ENCODE measurements at places on chromosomes 1 and 21.

DNA sequence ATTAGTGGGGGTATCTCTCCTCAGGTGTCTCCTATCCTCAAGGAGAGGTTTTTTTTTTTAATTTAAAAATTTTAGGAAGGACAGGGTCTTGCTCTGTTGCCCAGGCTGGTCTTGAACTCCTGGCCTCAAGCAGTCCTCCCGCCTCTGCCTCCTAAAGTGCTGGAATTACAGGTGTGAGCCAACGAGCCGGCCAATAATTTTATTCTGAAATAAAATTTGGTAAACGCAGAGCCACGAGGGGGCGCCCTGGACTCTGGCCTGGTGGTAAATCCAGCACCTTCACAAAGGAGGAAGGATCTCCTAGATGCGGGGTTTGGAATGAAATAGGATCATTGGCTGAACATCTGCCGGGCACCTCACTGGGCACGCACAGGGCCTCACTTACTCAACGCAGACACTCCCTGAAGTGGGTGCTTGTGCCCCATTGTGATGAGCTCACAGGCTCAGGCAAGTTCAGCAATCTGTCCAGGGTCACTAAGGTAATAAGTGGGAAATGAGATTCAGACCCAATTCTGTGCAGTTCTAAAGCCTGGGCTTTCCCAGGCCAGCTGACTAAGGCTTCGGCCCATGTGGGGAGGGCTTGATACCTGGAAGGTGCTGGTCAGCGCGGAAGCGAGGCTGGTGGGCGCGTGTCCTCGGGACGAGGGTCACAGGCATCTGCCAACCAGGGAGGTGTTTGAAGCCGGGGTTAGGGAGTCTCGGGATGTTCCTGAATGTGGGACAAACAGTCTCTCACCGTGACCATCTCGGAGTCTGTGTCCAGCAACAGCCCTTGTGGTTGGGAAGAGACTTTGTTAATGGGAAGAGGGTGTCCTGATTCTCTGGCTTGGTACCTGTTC lies 32.7 kb upstream of the ETV3 start:
- DNase-seq, result peak; percentile 20

DNA sequence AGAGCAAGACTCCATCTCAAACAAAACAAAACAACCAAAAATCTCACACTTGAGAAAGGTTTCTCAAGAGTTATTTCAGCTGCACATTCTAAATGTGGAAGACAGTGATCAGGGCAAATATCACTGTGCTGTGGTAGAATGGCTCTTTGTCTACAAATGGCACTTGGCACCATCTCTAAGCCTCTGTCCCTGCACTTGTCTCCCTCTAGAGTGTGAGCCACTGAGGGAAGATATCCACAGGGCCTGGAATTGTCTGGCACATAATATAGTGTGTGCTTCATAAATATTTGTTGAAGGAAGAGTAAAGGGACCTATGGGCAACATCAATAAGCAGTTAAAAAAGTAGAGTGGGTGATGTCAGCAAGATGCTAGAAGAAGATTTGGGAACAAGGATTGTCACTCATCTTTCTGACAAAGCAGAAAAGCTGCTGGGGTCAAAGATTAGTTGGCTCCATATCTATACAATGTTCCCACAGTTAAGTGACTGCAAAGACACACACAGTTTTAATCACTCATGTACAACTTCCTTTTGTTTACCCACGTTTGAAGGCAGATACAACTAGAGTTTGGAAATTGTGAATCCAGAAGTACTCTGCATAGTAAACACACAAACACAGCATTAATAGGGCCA lies 19.1 kb downstream of the CD101 start:
- no peak for DNase-seq

GRCh38 chr1:40877698-40878097 lies 15.5 kb upstream of the CITED4 start:
- no peak for DNase-seq

- no peak for DNase-seq
Measured at GRCh38 chr1:54253480-54253879, 53.5 kb downstream of the MRPL37 start.

- no peak for DNase-seq
Measured at GRCh38 chr1:205317311-205317917, 4.1 kb downstream of the NUAK2 start.

DNA sequence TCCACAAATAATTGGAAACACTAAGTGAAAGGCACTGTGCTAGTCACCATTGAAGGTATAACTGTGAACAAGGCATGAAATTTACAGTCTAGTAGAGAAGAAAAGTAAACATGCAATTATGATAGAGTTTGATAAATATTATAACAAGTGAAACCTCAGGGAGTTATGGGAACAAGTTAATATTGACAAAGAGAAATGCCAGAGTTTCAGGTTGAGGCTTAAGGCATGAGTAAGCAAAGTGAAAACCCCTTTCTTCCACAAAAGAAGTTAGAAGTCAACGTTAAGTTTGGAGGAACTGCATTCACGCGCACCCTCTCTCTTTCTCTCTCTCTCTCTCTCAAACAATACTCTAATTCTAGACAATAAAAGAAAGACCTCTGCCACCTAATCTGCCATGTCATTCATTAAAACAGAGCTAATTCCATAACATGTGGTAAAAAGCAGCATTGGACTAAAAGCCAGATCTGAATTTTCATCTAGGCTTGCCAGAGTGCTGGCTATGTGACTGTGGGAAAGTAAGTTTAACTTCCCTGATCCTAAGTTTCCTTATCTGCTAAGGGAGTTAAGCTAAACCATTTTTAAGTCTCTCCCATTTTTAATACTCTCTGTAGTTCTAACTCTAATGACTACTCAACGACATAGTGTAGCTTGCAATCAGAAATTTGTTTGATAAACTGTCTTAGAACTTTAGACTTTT lies 22.0 kb downstream of the SLC44A5 start:
- no peak for DNase-seq

DNA sequence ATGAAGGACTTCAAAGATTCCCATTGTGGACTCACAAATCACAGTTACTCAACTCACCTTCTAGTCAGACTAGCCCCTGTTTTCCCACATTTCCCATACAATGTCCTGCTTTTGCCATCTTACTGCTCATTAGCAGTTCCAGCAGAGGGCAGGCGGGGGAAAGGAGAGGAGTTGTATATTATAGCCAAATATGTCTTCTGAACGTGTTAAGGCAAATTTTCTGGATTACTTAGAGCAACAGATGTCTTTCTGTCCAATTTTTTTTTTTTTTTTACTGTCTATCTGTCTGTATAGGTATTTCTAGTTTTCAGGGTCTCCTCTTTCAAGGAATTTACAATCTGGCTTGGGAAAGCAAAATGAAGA lies 29.9 kb upstream of the DDAH1 start:
- no peak for DNase-seq

- no peak for DNase-seq
Measured at GRCh38 chr1:69919922-69920273, 285.5 kb downstream of the LRRC40 start.

DNA sequence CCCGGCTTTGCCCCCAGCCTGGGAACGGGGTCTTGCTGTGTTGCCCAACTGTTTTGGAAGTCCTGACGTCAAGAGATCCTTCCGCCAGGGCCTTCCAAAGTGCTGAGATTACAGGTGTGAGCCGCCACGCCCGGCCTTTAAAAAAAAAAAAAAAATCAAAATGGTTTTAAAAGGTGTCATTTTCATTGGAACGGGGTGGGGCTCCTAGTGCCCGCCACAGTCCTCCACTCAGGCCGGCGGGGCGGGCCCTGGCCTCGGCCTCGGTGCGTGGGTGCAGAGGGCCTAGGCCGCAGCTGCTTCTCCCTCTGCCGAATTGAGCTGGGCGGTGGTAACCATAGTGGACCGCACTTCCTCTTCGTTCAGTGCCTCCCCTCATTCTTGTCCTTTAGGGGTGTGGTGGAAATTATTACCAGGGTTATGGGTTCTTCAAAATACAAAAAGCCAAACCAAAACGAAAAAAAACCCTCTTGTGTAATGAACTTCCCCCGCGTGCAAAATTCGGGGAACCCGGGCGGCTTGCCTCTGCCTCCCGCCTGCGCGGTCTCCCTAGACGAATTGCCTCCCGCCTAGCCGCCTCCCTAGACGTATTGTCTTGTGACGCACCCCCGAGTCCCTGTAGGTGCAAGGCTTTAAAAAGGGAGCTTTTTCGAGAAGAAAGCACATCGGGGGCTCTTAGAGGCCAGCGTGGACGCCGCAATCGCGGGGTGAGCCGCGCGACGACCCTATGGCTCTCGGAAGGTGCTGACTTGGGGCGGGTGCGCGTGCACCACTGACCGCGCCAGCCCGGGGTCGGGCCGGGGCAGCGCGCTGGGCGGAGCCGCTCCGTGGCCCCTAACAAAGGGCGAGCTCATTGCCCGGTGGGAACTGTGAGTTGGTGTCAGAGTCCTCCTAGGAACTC lies 10.5 kb upstream of the SPEN start:
- peak; percentile 50 for DNase-seq

- DNase-seq, result no peak
Measured at GRCh38 chr1:156246781-156247459, 936 bp downstream of the PAQR6 start.

- no peak for DNase-seq
Measured at GRCh38 chr1:171472183-171472647, 13.1 kb upstream of the PRRC2C start.

DNA sequence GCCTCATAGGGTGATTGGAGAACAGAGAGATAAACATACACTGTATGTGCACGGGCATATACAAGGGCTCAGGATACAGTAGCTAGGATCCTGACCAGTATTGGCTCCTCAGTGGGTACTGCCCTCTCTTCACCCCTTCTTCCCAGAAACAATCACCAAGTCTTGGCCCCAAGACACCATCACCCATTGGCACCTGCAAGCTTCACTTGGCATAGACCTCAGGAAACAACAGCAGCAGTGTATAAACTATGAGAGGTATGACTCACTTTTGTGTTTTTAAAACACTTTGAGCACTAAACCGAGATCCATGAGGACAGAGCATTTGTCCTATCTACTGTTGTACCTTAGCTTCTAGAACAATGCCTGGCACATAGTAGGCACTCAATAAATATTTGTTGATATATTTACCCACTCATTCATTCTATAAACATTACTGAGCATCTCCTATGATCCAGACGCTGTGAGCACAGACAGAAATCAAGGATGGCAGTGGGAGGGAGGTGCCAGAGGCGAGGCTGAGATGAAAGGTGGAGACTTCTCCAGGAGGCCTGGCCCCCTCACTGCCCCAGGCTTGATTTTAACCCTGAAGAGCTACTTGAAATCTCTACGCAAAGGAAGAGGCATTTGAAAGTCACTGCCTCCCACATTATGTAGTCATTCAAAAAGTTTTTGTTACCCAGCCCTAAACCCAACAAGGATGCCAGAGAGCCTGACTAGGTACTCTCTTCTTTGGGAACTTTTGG lies 95.2 kb downstream of the CAMK2N1 start:
- DNase-seq, result no peak

DNA sequence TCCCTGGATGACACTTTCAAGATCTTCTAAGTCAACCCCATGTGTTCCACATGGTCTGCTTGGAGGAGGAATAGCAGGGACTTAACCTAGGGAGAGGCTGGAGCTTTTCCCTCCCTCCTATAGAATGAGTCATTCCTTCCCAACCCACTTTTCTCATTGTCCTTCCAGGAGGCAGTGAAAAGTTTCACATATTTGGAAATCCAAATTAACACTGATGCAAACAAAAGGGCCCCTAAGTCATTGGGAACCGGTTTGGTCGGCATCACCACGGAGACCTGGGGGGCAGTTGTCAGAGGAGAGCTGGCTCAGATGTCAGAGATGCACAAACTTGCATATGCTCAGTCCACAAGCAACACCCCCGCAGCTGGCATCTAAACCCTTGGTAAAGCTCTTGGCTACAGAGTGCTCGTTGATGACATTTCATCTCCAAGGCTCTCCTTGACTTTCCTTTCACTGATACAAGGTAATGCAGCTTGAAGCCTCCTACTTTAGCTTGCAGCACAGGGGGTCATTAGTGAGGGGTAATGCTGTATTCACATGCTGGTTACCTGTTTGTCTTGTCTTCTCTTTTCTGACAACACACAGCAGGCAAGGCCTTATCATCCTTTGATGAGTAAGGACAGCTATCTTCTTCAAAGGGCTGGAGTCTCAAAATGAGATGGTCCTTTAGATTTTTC lies 12.3 kb upstream of the LRRC8D start:
- DNase-seq, result no peak

- DNase-seq, result no peak
Measured at GRCh38 chr1:43831851-43832250, 101.8 kb upstream of the ARTN start.

DNA sequence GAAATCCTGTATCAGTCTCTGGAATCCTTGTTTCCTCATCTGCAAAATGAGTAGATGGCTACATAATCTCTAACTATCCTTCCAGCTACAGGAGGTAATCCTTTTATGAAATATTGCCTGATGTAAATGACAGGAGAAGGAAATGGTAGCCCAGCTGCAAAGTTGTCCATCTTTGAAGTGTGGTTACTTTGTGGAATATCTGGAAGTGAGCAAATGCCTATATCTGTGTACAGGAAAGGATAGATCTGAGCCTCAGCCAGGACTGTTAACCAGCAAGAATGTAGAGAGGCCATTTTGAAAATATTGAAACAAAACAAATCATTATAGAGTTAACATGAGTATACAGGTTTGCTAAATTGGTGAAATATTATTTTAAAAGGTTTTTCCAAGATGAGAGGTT lies 74.8 kb upstream of the BMP8A start:
- no peak for DNase-seq

DNA sequence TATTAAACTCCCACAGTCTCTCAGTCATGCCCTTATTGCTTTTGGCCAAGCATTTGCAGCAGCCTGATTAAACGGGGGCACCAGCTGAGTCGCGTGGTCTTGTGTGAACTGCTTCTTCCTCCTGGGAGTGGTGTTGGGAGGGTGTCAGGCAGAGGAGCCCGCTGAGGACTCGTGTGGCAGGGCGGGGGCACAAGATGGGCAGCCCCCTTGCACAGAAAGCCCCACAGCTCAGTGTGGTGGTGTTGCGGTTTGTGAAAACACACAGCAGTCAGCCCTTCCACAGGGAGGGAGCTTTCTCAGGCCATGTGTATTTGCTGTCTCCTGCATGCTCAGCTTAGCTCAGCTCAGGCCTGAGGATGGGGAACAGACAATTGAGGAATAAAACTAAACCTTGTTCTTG lies 22.4 kb downstream of the PEX14 start:
- no peak for DNase-seq

GRCh38 chr1:221334062-221334461 lies 407.8 kb downstream of the DUSP10 start:
- DNase-seq, result no peak

DNA sequence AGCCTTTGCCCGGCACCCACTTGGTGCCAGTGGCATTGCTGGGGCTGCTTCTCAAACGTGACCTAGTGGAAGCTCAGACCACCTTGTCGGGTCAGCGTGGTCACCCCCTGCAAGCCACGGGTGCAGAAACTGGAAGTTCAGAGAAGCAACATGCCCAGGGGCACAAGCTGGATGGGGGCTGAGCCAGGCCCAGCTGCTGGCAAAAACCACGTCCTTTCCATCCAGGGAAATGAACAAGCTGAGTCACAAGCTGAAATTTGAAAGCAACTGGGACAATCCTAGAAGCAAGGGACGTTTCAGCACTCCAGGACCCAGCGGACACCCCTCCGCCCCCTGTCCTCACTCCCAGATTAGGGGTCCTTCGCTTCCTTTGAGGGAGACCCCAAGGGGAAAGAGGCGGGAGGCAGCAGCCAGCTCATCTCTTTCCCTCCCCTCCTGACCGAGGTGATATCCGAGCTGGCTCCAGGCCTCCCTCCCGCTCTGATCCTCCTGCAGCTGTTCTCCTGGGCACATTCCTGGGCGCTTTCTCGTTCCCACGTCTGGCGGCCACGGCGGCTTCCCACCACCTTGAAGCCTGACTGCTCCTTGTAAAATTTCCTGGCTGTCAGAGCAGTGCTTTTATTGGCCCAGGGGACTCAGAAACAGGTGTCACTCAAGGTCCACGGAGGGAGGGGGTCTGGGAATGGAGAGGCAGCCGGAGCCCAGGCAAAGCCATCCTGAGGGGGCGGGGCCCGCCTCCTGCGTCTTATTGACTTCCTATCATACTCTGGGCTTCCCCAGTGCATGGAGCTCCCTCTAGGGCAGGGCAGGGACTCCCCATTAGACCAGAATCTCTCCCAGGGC lies 62.8 kb downstream of the PAX7 start:
- DNase-seq, result no peak
